ENCODE measurements at places on chromosomes 13 and 19.

DNA sequence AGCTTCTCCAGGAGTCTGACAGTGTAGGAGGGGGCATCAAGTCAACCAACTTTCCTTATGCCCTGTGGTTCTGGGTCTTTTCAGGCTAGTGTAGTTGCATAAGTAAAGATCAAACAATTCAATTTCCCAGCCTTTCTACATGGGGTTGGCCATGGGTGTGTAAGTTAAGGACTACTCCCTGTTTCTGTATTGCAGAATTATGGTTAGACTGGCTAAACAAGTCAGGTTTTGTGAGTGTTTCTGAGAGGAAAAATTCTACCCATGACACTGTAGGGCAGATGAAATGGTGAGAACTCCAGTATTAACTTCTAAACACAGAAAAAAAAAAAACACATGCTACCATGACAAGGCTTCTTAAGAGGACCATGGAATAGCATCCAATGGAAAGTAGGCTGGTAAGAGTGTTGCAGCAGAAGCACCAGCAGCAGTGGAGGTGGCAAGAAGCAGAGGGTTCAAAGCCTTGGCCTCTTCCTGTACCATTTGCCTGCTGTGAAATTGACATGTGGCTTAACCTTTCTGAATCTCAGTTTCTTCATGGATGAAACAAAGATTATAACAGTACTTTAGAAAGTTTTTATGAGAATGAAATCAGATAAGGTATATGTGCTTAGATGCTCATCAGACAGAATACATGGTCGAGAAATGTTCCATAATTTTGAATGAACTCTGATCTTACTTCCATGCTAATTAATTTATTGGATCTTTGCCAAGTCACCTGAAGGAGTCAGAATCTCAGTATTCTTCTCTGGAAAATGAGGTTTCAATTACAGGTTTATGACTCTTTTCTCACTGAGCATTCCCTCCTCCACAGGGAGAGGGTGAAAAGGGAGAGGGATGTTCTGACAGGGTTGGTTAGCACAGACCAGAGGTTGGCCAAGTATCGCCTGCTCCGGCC is 11.4 kb upstream of the SCEL start:
- DNase-seq: no peak

GRCh38 chr19:756236-756635 is 5.3 kb downstream of the MISP start:
- DNase-seq: peak; percentile 71

DNA sequence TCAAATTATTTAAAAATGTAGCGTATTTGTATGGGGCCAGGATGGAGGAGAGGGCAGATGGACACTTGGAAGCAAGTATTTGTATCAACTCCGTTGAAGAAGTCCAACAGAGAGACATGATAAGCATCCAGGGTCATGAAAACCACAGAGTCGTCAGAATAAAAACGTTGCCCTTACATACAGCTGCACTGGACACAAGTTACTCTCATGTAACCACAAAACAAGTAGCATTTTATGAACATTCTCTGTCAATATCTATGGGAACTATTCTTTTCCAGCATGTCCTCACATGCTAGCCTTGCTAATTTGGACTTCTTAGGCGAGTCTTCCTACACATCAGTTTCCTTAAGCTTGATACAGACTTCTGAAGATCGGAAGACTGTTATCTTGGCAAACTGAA is 35.0 kb downstream of the EFNB2 start:
- DNase-seq: no peak

DNA sequence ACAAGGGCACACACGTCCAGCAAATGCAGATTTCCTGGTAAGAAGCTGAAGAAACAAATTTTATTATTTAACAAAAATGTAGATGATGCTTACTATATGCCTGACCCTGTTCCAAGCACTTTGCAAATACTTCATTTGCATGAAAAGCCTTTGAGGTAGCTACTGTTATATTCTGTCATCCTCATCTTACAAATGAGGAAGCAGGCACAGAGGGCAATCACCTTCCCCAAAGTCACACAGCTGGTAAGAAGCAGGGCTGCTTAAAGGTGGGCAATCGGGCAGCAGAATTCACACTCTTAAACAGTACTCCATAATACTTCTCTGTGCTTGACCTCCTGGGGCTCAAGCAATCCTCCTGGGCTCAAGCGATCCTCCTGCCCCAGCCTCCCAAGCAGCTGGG is 18.3 kb upstream of the PNMA8C start:
- no peak for DNase-seq

- no peak for DNase-seq
Observed at GRCh38 chr19:35789195-35789977, 14.0 kb downstream of the ARHGAP33 start.

DNA sequence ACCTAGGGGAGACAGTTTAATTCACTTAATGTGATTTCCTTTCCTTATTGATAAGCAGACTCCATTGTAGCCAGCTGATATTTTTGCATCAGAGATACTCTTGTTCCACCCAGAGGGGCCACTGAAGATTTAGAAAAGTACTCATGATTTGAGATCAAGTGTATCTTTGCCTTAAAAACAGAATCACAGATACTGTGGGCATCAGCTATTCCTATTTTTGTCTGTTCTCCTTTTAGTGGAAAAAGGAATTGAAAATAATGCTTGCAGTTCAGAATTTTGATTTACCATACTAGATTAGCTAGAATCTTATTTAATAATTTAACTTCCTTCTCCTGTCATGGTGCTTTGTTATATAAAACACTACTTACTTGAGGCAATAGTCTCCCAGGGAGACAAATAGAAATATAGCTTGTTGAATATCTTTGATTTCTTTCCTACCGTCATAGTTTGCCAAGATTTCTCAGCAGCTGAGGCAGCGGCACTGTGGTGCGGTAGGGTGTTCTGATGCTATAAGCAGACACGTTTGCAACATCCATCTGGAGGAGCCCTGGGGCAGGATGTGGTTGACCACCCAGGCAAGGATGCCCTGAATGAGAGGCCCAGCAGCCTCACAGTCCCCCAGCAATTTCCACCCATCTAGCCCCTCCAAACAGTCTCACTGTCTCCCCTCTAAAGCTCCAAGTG is 47.0 kb upstream of the RAP2A start:
- DNase-seq: no peak

GRCh38 chr13:51136276-51136980 is 25.4 kb upstream of the C13orf42 start:
- no peak for DNase-seq

DNA sequence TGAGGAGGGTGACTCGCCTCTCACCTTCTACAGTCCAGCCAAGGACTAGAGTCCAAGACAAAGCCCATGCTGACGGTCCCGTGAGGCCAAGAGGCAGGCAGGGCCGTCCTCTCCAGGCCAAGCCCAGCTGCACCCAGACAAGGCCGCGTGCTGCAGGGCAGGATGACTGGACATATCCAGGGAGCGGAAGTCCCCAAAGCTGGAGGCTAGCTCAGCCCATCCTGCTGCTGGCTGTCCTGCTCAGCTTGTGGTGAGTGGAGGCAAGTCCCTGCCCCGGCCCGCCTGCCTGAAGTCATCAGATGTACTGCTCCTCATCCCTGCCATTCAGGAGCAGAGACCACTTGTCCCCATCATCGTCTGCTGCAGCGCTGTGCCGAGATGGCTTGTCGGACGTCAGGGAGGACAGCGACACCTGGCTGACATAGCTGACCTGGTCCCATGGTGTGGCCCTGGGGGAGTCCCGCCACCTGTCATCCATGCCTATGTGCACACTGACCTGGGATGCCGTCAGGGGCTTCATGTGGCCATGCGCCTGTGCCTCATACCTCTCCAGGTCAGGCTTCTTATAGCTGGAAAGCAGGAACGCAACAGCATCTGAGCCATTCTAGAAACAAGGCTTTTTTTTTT is 72.8 kb downstream of the CCDC70 start:
- DNase-seq: no peak

- no peak for DNase-seq
Observed at GRCh38 chr13:101209206-101209893, 207.0 kb downstream of the NALCN start.

DNA sequence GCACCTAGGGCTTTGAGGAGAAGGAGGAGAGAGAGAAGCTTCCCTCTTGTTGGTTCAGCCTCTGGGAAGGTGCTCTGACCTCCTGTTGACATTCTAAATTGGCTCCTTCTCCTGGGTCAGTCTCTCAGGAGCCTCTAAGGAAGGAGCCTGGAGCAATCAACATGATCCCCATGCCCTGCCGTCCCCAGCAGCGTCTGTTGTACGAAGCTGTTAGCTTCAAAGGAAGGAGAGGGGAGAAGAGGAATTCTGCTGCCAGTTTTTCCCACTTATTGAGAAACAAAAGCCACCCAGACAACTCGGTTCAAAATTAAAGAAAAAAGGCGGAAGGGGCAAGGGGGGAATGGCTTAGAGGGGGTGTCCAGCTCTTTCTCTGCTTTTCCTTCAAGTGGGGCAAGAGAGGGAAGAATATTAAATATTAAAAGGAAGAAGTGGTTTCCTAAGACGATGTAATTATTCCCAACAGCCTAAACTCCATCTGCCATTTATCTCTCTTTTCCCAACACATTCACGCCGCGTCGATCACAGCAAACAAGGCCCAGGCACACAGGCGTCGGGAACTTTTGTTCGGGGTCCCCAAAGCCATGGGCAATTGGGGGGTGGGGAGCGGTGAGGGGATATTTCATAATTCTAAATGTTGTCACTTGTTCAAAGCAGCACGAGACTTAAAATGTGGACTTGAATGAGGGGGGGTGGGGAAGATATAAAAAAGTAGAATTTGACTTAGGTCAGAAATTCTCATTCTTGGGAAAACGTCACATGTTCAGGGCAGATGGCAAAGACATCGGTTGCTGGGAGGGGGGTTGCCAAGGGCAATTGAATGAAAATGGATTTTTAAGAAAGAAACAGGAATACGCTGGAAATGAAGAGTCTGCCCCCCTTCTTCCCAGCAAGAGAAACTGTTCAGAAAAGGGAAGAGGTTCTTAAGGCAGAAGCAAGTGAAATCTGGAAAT is 116.8 kb upstream of the CACNA1A start:
- no peak for DNase-seq

DNA sequence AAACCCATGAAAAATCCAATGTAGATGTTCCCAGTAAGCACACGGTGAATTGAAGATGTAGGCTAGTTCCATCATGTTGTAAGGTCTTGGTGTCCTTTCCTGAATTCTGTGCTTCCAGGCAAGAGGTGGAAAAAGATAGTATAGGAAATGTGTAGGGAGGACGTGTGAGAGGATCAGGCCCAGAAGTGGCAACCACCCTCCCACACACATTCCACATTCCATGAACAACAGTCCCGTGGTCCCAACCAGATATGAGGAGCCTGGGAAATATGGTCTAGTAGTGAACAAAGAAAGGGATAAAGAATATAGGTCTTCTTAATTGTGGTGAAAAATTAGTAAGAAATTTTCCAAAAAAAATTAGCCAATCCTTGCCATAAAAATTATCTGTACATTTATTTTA is 1254.2 kb upstream of the SLC10A2 start:
- DNase-seq: no peak

- DNase-seq: no peak
Observed at GRCh38 chr19:1979642-1980041, 35.9 kb downstream of the BTBD2 start.

- DNase-seq: no peak
Observed at GRCh38 chr19:6065685-6066374, 44.5 kb downstream of the RFX2 start.

GRCh38 chr19:21022996-21023395 is 2.5 kb downstream of the ZNF430 start:
- no peak for DNase-seq

DNA sequence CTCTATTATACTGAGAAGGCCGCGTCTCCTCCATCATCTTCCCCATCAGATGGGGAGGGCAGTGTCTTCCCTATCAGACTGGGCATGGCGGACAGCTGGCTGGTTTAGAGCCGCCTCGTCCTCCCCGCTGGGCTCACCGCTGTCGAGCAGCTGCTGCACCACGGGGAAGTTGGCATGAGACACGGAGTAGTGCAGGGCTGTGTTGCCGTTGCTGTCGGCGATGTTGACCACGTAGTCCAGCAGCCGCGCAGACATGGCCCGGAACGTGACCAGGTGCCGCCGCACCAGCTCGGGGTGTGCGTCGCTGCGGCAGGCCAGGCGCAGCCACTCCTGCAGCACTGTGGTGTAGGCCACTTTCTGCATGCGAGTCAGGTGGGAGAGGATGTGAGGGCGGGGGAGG is 18.8 kb upstream of the SPC24 start:
- no peak for DNase-seq

DNA sequence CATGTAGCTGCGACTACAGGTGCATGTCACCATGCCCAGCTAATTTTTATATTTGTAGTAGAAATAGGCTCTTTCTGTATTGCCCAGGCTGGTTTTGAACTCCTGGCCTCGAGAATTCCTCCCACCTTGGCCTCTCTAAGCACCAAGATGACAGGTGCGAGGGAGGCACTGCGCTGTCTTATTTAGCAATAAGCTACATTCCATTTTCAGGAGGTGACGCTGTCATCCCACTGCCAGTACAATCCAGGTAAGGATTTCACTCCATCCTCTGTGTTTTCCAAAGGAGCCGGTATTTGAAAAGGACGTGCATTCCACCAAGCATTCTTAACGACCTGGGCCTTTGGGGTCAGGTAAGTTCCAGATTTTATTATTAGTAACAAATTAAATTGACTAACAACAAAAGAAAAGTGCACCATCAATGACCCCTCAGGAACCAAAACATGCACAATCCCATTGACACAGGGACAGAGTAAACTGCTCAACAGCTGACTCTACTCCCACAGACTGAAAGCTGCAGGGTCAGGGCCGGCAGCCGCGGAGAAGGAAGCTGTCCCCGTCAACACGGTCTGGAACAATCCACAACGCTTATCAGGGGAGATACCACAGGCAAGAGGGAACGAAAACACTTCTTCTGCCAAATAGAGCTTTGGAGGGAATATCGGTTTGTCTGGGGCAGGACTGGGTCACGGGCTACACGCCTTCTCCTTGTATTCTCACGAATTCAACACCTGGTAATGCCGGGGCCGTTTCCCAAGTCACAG is 82.8 kb downstream of the INSR start:
- no peak for DNase-seq

DNA sequence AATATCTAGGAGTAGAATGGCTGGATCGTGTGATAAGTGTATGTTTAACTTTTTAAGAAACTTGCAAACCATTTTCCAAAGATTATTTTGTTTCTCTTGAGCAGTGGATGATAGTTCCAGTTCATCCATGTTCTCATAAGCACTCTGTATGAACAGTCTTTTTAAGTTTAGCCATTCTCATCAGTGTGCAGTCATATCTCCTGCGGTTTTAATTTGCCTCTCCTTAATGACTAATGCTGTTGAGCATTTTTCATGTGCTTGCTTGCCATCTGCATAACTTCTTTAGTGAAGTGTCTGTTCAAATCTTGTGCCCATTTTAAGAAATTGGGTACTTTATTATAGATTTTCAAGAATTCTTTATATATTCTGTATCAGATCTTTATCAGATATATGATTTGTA is 58.6 kb downstream of the WASF3 start:
- no peak for DNase-seq

DNA sequence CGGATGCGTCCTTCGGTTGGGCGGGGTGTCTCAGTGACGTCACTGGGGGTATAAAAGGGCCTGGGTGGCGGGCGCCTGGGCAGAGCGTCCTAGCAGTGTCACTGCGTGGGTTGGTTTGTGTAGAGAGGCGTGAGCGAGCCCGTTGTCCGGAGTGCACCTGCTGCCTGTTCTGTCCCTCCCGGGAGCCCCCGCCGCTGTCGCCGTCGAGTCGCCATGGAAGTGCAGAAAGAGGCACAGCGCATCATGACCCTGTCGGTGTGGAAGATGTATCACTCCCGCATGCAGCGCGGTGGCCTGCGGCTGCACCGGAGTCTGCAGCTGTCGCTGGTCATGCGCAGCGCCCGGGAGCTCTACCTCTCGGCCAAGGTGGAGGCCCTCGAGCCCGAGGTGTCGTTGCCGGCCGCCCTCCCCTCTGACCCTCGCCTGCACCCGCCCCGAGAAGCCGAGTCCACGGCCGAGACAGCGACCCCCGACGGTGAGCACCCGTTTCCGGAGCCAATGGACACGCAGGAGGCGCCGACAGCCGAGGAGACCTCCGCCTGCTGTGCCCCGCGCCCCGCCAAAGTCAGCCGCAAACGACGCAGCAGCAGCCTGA is 2.9 kb downstream of the IER2 start:
- peak; percentile 96 for DNase-seq
